Activated CD4-positive, alpha-beta memory T cell treated with anti-CD3 and anti-CD28 coated beads, Interleukin-2, amount 10 ng/mL, durations not matched to agents 7 days and 5 days (primary cell): ENCODE measurements at places on chromosomes 16 and 17.
A peak's percentile ranks its signal among the peaks of the same experiment; 100 is the strongest.

DNA sequence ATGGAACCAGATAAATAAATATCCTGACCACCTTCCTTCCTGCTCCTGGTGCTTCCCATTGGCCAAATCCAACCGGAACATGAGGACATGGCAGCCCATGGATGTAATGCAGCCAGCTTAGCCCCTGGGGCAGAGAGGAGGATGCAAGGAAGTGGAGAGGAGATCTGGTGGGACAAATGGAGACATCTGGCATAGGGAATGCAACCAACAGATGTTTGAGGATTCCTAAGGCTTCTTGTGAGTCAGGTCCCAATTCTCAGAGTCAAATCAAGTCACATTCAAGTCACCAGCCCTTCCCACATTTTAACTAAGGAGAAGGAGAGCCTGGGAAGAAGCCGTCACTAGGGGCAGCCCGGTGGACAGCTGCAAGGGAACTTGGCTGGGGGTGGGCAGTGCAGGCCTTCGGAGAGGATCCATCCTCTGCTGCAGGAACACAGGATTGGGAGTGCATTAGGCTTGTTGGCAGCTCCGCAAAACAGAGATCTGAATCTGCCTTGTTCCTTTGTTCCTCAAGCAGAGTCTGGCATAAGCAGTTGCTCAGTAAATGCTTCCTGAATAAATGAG is 62.8 kb upstream of the HS3ST2 start:
- no peak for DNase-seq

DNA sequence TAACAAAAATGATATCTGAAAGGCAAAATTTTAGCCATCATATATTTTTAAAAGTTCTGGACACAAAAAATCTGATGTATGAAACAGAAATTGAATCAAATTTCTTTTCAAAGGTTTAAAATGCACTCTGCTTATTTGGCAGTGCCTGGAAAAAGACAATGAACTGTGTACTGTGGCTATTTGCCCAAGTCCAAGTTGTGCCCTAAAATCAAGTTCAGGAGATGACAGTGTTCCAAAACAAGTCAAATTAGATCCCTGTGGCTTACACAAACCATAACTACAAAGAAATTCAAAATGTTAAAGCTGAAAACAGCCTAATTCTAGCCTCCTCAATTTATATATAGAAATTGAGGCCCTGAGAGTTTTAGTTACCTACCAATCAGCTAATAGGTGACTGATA is 25.6 kb downstream of the CMC2 start:
- DNase-seq, result no peak

- DNase-seq, result no peak
These were observed 18.6 kb downstream of the FLOT2 start for GRCh38 chr17:28878981-28879380.

GRCh38 chr17:82257473-82257872 is 16.0 kb downstream of the CSNK1D start:
- no peak for DNase-seq

- DNase-seq, result no peak
These were observed 15.2 kb upstream of the CLEC18C start for GRCh38 chr16:70158261-70158939.

DNA sequence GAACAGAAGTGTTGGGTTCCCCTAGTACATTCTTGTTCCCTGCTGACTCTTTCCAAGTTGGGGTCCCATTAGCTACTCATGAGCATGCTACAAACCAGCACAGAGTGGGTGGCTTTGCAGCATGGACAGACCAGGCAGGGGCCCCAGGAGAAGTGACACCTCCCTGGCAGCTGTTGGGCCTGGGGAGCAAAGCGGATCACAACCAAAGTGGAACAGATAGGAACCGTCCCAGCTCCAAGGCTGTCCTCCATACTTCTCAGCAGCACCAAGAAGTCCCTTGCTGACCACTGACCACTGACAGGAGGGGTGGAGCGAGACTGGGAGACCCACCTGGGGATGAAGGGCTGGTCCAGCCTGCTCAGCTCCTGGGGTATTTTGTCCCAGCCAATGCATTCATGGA is 12.4 kb upstream of the GFAP start:
- no peak for DNase-seq

DNA sequence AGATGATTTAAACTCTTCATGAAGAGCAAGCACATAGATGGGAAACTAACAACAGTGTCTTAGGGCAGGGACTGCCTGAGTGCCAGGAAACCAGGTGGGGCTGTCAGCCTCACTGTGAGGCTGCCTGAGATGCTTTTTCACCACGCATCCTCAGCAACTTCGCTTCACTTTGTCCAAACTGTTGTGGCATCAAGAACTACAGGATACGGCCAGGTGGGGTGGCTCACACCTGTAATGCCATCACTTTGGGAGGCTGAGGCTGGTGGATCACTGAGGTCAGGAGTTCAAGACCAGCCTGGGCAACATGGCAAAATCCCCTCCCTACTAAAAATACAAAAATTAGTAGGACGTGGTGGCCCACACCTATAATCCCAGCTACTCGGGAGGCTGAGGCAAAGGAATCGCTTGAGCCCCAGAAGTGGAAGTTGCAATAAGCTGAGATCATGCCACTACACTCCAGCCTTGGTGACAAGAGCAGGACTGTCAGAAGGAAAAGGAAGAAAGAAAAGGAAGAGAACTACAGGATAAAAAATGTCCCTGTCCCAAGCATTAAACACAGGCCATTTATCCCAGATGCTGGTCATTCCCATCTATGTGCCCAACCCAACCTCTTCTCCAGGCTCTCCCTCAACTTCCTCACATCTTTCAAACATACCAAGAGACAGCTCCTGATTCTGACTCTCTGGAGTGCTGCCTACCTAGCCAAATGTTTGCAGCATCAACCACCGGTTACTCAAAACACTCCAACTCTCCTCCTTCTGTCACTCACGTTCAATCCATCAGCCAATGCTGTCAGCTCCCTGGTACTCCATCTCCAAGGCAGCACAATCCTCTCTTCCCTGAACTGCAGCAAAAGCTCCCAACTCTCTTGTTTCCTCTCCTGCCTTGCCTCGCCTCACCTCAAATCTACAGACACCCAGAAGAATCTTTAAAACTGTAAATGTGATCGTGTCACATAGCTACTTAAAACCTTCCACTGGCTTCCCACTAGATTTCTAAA is 1.6 kb downstream of the EIF4A3 start:
- peak; percentile 34 for DNase-seq

GRCh38 chr17:28364665-28365363 is at the start of gene SEBOX:
Gene SEBOX, minus strand, starts transcription at chr17:28365199. Its CDS starts 48 bp downstream, at chr17:28365151.
- no peak for DNase-seq

DNA sequence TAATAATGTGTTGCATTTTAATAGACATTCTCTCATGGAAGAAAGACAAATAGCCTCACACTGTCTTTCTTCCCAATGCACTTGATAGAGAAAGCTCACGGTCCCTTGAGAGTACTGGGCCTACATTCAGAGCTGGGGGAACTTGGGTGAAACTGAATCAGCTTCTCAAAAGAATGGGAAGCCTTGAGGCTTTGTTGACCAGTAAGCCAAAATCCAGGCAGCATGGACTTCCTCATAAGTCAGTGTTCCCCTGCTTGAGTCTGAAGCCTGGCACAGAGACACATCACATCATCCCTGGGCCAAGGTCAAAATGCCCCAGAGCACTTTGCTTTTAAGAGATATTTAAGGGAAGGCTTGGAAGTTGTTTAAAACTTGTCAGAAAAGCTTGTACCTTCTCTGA is 302.2 kb upstream of the SALL1 start:
- no peak for DNase-seq

DNA sequence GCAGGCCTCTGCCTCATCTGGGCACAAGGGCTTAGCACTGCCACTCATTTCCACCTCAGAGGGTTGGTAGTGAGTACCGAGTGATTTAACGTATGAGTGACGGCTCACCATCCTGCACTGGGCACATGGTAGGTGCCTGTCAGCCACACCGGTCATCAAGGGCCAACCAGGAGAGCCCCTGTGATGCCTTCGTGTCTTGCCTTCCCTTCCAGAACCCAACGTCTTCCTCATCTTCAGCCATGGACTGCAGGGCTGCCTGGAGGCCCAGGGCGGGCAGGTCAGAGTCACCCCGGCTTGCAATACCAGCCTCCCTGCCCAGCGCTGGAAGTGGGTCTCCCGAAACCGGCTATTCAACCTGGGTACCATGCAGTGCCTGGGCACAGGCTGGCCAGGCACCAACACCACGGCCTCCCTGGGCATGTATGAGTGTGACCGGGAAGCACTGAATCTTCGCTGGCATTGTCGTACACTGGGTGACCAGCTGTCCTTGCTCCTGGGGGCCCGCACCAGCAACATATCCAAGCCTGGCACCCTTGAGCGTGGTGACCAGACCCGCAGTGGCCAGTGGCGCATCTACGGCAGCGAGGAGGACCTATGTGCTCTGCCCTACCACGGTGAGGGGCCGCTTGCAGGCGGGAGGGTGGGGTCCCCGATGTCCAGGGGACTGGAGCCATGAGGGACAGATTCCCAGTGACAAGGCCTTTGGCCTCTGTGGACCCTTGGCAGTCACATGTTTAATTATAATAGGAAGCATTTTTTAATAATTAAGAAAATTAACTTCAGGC is 37.1 kb downstream of the MRC2 start:
- DNase-seq, result no peak

- no peak for DNase-seq
These were observed 10.9 kb upstream of the CXCL16 start for GRCh38 chr17:4750606-4751005.

- no peak for DNase-seq
These were observed 70.2 kb downstream of the USP43 start for GRCh38 chr17:9715503-9716016.

DNA sequence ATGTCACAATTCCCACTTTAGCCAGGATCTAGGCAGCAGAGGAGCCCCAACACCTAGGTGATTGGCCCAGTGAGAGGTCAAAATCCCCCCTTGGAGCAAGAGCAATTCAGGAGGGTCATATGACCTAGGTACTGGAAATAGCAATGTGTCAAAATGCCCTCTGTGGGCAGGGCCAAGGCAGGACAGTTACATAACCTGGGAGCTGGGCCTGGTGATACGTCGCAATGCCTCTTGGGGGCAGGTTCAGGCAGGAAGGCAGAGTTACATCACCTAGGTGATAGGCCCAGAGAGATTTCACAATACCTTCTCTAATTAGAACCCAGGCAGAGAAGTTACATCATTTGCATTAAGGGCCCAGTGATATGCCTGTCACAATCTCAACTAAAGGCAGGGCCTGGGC is 1906.3 kb downstream of the TP53TG3F start:
- no peak for DNase-seq

DNA sequence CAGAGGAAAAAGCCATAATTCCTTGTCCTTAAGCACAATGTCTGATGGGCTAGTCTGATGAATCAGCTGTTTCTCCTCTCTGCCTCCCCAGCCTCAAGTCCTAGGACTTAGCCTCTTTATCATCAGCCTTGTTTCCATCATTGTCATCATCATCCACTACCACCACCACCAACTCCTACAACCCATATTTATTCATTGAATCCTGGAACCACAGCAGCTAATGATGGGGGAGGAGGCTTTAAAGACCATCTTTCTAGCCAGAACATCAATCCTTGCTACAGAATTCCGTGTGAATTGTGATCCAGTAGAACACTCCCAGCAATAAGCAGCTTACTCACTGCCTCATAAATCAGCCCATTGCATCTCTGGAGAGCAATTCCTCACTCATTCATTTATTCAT is 97.6 kb upstream of the TMEM132E start:
- DNase-seq, result no peak

- DNase-seq, result peak; percentile 95
These were observed 29.6 kb downstream of the ZNF778 start for GRCh38 chr16:89246903-89247733.

- no peak for DNase-seq
These were observed 36.0 kb downstream of the NTN1 start for GRCh38 chr17:9057310-9057709.

GRCh38 chr17:81976332-81977210 is 858 bp upstream of the ASPSCR1 start:
- peak; percentile 33 for DNase-seq

DNA sequence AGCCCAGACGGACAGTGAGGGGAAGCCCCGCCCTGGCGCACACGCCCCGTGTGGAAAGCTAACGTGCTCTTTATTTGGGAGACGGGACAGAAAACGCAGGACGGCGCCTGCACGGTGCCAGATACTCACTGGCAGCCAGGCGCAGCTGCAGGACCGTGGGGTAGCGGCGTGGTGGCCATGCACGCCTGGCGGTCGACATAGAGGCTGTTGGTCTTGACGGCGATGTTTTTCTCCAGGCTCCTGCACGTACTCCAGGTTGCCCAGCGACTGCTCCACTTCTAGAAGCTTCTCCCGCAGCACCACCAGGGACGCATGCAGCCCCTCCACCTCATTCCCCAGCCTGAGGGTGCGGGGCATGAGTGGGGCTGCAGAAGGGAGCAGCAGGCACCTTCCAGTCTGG is 5.1 kb upstream of the C1QTNF8 start:
- no peak for DNase-seq

GRCh38 chr16:12339686-12340085 is 363.2 kb downstream of the SNX29 start:
- DNase-seq, result no peak

- no peak for DNase-seq
These were observed 29.1 kb upstream of the CRHR1 start for GRCh38 chr17:45755050-45755449.

- DNase-seq, result no peak
These were observed 32.4 kb upstream of the NOL11 start for GRCh38 chr17:67685351-67685750.

GRCh38 chr17:65401561-65401960 is 159.9 kb downstream of the AXIN2 start:
- no peak for DNase-seq

DNA sequence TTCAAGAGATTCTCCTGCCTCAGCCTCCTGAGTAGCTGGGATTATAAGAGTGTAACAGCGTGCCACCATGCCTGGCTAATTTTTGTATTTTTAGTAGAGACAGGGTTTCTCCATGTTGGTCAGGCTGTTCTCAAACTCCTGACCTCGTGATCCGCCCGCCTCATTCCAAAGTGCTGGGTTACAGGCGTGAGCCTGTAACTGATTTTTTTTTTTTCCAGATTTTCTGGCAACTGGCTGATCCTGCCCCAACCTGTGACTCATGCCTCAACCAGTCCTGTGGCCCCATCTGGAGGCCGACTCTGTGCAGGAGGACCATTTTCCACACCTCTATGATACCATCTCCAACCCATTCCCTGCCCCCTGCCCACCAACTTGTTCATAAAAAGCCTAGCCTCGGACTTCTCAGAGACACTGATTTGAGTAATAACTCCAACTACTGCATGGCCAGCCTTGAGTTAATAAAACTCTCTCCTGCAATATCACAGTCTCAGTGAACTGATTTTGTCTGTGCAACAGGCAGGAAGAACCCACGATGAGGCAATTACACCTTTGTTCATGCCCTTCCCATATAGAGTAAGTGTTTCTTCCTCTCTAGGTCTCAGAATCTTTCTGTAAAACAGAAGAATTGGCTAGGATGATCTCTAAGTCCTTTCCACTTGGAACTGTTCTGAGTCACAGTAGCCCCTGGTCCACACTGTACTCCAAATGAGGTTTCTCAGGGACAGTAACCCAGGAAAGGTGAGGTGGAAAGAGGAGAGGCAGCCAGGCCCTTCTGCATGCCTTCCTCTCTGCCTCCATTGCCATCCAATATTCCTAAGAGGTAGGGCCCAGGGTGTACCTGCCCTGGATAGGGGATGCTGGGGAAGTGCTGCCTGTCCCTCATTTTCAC is 8.8 kb upstream of the CNOT1 start:
- no peak for DNase-seq
